ENCODE measurements at places on chromosomes 1 and 21.

DNA sequence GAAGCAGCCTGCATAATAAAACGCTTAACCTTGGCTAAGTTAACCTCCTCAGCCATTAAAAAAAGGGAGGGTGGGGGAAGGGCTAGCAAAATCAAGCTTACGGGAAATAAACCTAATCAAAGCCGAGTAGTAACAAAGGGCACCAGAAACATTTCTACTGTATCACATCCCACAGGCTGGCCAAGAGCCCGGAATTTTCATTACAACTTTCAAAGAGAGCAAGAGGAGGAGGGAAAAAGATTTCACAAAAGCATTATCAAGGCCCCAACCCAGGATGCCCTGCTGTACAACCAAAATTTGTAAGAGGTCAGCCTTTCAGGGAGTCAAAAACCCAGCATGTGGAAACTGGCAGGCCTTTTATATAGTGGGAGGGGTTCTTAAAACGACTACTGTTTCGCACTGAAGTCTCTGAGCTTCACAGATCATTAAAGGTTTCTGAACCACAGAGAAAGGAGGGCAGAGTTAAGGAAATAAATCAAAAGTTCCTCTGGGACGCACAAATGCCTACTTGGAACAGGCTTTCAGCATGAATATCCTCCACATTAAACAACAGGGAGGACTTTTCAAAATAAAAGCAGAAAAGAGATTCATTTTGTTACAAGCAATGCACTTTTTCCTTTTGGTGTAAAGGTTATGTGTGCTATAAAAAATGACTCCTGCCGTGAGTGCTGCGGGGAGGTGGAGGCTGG lies 90.4 kb downstream of the SLC45A1 start:
- no peak for DNase-seq

DNA sequence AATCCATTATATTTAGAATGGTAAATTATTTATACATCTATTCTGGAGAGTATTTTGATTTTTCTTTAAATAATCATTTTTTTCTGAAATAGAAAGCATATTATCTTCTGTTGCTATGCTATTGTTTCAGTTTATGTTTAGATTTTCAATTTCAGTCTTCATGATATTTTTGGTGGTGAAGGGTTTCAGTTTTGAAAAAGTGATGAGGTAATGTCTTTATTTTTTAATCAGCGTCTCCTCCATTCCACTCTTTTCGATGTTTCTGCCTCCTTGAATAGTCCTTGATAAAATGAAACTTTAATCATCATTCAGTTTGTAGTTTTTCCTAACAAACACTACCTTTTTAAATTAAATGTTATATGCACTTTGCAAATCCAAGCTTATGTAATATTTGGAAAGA lies 428.6 kb downstream of the PTPRC start:
- DNase-seq = no peak

DNA sequence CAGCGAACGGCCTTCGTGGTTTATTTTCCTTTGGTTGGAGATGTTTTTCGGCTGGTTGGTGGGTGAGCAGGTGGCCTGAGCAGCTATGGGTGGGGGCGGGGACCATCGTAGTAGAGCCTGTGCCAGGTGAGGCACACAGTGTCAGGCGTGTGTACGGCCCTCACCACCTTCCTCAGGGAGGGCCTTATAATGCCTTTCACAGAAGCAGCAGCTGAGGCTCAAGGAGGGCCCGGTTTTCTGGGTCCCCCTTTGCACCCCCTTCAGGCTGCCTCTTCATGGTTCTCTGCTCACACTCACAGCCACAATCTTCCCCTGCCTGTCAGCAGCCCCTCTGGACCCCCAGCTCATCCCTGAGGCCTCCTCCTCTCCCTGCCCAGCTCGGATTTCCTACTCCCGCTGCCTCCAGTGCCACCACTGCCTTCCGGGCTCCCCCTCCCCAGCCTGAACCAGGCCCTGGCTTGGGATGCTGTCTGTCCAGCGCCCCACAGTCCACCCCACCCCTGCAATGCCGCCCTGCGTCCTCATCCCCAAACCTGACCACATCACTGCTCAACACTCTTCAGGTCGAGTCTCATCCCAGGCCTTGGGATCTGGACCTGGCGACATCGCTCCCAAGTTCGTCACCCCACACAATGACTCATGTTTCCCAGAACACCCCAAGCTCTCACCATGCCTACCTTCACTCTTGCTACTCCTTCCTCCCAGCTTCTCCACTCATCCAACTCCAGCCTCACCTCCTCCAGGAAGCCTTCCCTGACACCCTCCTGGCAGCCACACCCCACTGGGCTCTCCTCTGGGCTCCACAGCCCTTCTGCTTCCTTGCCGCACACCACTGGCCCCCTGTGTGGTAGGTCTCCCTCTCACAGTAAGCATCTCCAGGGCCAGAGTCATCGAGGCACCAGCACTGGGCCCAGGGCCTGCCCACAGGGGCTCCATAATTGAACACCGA lies 53.9 kb downstream of the DMRTB1 start:
- DNase-seq = no peak

DNA sequence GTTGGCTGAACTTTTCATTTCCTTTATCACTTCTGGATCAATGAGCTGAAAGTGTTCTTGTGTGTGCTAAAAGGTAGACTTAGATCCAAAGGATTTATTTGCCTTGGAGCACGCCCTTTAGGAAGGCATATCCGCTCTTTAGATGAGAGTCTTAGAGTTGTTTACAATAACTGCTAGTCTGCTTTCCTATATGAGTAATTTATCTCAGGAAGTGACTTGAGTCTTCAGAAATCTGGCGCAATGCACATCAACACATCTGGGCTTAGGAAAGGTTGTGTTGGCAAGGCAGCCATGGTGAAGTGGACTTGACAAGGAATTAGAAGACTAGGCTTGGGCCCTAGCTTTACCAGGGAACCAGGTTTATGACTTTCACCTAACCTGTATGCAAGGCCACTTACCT lies 204.1 kb upstream of the PTGFR start:
- DNase-seq = no peak

DNA sequence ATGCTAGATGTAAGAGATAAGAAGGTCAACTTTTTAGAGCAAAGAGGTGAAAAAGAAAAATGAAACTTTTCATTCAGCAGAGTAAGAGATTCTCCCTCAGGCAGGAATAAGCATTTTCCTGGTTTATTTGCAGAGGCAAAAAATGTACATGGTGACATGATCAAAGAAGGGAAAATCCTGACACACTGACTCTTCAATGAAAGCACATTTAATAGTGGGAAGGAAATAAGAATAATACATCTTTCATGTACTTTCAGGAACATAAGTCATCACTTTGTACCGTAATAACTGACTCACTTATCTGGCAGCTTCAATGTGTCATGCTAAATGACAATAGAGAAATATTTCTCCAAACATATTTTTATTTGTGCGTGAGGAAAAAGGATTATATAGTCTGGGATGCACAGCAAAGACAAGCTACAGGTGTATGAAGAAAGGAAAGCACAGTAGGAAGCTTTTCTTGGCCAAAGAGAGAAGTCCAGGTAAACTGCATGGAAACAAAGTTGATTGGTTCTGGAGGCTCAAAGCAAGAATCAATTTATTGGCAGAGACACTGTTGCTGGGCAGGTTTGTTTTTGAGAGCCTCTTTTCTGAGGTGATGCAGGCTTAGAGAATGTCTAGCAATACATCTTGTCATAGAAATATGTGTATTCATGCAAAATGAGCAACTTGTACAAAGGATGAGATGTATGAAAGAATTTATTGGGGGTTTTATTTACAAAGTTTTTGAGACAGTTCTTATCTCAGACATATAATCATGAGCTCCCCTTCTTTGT lies 1409.0 kb downstream of the PLA2G4A start:
- DNase-seq = no peak

DNA sequence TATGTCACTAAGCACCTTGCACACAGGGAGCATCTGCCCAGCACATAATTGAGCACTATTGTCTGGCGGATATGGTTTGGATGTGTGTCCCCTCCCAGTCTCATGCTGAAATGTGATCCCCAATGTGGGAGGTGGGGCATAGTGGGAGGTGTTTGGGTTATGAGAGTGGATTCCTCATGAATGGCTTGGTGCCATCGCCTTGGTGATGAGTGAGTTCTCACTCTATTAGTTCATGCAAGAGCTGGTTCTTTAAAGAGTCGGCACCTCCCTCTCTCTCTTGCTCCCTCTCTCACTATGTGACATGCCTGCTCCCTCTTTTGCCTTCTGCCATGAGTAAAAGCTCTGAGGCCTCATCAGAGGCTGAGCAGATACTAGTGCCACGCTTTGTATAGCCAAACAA lies 9.5 kb downstream of the CTSK start:
- DNase-seq = no peak

GRCh38 chr1:118788463-118788862 lies 199.7 kb downstream of the TBX15 start:
- no peak for DNase-seq

GRCh38 chr1:205583461-205584130 lies 48.2 kb downstream of the ELK4 start:
- DNase-seq = no peak

- DNase-seq = peak; percentile 19
Measured at GRCh38 chr1:239831577-239832355, 259.9 kb upstream of the FMN2 start.

DNA sequence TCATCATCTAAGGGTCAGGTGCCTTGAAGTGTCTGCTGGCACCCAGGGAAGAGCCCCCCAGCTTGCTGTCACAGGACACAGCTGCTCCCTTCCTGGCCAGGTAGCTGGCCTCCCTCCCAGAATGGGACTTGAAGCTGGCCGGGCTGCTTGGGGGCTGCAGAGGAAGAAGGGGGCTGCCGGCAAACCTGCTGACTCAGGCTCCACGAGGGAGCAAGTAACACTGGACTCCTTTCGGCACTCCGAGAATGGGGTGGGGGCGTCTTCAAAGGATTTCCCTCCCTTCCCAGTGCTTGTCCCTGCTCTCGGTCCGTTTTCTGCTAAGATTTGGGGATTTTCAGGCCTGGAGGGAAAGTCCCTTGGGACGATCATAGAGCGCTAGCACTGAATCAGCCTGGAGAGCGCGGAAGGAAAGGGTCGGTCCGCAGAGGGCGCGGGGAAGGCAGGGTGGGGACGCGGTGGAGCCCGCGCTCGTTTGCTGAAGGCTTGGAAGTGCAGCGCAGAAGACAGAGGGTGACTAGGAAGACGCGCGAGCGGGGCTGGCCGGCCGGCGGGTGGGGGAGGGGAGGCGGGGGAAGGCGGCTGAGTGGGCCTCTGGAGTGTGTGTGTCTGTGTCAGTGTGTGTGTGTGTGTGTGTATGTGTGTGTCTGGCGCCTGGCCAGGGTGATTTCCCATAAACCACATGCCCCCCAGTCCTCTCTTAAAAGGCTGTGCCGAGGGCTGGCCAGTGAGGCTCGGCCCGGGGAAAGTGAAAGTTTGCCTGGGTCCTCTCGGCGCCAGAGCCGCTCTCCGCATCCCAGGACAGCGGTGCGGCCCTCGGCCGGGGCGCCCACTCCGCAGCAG lies at the start of gene CSF1:
CSF1 (plus strand) TSS at position 727 of the 840 bp plus-strand sequence. CDS start 175 bp downstream, outside the sequence.
- DNase-seq = peak; percentile 39

- no peak for DNase-seq
Measured at GRCh38 chr1:223144914-223145313, 1.9 kb upstream of the TLR5 start.

DNA sequence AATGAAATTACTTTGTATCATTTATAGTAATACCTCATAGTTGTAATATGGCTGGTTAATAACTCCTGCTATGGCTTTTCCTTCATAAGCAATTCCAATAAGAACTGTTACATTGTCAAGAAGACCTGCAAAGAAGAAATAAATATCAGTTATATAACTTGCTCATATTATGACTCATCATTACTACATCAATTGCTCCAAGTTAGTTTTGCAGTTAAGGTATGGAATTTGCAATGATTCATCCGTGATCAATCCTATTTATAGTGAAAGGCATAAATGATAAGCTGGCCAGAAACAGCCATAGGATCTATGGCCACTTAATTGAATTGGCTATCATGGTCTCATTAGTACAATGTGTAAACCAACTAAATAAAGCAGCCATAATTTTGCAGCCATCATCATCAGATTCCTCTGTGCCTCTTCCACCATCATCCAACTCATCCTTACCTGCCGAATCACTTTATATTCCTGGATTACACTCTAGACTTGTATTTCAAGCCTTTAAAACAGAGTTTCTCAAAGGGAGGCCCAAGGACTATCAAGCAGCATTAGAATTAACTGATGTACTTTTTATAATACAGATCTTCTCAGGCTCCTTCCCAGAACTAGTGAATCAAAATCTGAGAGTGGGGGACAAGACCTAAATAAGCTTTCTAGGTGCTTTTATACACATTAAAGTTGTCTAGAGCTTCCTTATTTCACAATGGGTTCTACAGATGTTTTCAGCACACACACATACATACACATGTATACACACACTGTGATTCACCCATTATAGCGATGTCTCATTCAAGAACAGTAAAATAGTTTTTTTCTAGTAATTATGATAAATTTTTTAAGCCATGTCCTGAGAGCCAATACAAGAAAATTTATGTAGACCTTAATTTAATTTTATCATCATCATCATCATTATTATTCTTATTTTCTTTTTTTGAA lies 21.2 kb upstream of the EPRS1 start:
- DNase-seq = no peak

DNA sequence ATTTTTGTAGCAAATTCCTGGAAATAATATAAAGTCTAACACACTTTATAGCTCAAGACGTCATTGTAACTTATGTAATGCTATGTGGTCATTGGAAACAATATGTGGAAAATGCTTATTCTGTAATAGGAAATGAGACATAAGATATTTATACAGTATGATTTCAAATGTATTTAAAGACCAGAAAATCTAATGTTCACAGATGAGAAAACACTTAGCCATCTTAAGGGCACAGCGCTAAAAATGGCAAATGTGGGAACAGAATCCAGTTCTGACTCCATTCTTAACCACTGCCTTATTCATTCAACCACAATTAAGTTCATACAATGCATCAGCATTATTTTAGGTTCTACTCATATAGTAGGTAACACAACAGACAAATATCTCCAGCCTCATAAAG lies 12.5 kb downstream of the CSDE1 start:
- no peak for DNase-seq

- no peak for DNase-seq
Measured at GRCh38 chr1:37393173-37394120, 80.9 kb upstream of the ZC3H12A start.

DNA sequence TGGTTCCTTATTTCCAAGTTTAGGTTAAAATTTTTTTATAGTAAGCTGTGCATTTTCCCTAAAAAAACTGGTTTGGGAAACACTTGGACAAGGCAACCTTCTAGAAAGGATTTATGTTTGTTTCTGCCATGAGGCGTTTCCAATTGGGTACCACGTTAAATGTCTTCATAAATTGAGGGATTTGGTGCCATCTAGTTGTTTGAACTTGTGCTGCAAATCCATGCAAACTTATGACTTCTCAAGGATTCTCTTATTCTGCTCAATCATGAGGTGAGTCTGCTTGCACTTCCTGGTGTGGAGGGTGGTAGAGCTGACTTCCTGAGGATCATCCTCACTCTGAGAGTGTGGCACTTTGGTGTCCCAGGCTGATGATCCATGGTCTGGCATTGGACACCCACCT lies 123.3 kb downstream of the PCNX2 start:
- no peak for DNase-seq

GRCh38 chr1:206714331-206715058 lies 29.8 kb downstream of the MAPKAPK2 start:
- no peak for DNase-seq

All from T-helper 2 cell (primary cell).